Stimulated activated CD8-positive, alpha-beta memory T cell treated with anti-CD3 and anti-CD28 coated beads, Interleukin-7, amount 100 ng/mL, for 48 hours (primary cell): ENCODE measurements at places on chromosomes 13 and 19.

GRCh38 chr13:51849145-51850101, 4.4 kb upstream of the TMEM272 start:
- peak; percentile 24 for DNase-seq

DNA sequence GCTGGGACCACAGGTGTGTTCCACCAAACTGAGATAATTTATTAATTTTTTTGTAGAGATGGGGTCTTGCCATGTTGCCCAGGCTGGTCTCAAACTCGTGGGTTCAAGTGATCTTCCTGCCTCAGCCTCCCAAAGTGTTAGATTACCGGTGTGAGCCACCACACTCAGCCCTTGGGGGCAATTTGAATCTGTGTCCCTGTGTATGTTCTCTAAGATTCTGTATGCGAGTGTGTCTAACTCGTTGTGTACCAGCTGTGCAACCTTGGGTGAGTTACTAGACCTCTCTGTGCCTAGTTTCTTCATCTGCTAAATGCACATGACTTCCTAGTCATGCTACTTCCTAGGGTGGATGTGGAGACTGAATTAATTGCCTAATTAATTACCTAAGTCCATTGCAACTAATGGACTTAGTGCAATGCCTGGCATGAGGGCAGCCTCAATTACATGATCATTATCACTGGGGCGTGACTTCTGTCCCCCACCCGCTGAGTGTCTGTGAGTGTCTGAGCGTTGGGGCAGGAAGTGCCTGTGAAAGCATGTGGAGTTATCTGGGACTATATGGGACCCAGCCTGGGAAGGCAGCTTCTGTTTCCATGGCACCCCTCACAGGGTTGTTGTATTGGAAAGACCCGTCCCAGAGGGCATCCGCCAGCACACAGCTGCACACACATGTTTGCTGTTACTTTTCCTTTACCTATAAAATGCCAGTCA, 1.8 kb upstream of the NCCRP1 start:
- no peak for DNase-seq

GRCh38 chr13:105906746-105907145, 628.7 kb downstream of the EFNB2 start:
- no peak for DNase-seq

- DNase-seq: no peak
These were observed 19.4 kb upstream of the PLEKHF1 start for GRCh38 chr19:29645911-29646310.

GRCh38 chr13:23960566-23961156, 63.4 kb upstream of the C1QTNF9B start:
- no peak for DNase-seq
